ENCODE measurements at places on chromosomes 4 and X.
A peak's percentile ranks its signal among the peaks of the same experiment; 100 is the strongest.

DNA sequence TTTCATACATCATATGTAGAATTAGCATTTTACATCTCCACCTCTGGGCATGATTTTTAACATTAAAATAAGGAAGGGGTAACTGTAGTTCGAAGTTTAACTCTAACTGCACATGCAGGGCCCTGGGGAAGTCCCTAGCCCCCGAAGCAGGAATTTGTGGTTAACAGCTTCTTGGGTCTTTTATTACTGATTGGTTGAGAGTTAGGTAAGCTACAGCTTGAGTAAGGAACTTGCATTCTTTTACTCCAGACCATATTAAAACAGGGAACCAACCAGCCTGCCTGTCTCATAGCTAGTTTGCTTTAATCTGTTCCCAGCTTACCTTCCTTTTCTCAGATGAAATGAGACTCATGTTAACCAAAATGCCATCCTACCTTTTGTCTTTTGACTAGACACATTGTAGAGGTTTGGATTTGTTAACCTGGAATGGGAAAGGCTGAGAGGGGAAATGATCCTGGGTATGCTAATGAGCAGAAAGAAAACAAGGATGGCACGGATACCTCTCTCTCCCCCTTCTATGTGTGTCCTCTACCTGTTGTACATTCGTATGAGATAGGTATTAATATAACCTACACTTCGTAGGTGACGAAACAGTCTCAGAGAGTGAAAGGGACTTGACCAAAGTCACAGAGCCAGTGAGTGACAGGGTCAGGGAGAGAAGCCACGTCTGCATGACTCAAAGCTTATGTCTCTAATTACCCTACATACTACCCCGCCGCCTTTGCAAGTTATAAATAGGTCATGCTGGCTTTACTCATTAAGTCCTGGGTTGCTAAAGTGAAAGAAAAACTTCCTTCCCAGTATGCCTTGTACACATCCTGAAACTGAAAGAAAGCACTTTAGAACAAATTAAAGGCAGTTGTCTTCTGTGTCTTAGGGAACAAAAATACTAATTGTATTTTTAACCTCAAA lies 119.5 kb upstream of the AFF2 start:
- DNase-seq: peak; percentile 16

DNA sequence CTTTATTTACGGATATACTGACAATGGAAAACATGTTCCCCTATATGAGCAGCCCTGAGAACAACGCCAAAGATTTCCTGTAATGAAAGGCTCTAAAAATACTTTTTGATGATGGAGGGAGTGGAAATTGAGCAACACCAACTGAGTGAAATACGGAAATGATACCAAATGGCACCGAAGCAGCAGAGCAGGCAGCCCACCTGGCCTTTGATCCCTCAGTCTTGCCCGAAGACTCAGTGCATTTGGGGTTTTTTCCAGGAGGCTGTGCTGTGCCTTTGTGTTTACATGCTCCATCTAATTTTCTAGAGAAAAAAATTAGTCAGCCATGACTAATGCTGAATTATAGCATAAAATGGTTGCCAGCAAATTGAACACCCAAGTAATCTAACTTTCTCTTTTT lies 169.9 kb upstream of the RBPJ start:
- no peak for DNase-seq

GRCh38 chr4:169272265-169272886 lies 1.6 kb upstream of the SH3RF1 start:
- DNase-seq: no peak

DNA sequence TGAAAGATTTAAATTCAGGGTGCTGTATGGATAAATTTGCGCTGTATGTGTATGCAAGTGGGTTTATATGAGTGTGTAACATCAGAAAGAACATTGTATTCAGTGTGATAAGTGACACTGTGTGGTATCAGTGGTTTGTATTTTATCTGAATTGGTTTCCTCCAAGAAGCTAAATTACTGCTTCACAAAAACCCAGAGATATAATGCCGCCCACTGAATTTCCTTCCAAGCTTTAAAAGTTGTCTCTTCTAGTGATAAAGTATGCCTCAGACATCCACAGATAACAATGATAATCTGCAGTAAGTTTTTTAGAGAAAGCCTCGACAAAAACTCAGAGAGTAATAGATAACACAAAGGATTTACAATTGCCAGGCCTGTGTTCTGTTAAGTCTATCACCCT lies 710.6 kb upstream of the HS3ST1 start:
- no peak for DNase-seq

- DNase-seq: no peak
Observed at GRCh38 chr4:146178126-146178525, 2.6 kb downstream of the LSM6 start.

- DNase-seq: no peak
Observed at GRCh38 chr4:177322881-177323280, 13.2 kb downstream of the NEIL3 start.

GRCh38 chr4:78720994-78721677 lies 55.0 kb upstream of the BMP2K start:
- DNase-seq: no peak

- no peak for DNase-seq
Observed at GRCh38 chrX:131287560-131288179, 1.4 kb downstream of the IGSF1 start.

DNA sequence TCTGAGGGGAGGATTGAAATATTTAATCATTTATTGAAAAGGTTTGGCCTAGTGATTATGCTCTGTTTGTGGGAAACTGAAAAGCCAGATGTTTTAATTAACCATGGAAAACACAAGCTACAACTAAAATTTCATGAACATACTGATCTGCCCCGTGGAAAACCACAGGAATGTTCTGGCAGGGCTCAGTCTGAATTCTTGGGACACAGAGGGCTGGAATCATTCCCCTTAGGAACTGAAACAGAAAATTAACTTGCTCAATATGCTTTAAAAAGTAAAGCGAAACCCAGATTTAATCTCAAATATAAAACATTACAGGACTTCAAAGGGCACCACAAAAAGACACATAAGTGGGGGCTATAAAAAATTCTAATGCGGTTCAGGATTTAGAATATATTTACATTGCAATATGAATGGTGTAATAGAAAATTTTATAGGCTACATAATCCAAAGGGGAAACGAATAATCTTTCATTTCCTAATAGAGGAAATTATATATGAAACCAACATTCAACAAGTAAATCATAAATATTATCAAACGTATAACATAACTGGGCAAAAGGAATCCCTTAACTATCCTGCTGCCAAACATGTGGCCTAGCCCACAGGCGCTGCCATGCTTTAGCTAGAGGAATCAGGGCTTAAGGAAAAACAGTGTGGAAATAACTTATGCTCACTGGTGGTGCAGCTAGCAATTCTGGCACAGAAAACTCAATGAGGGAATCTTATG lies 70.9 kb downstream of the APBB2 start:
- DNase-seq: no peak

DNA sequence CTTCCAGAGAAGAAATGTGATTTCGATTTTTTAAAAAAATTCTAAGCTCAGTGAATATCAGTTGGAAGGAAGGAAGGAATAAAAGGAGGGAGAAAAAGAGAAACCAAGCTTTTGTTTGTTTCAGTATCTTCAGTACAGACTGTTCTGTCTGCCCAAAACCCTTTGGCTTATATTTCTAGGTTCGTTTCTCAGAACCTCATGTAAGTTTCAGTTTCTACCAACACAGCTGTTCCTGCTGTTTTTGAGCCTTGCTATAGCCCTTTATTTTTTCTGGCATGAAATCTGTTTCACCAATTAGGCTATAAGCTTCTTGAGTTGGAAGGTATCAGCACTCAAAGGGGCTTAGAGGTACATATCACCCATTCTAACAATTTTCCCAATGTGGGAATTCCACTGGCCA lies 157.9 kb downstream of the GBA3 start:
- DNase-seq: no peak

DNA sequence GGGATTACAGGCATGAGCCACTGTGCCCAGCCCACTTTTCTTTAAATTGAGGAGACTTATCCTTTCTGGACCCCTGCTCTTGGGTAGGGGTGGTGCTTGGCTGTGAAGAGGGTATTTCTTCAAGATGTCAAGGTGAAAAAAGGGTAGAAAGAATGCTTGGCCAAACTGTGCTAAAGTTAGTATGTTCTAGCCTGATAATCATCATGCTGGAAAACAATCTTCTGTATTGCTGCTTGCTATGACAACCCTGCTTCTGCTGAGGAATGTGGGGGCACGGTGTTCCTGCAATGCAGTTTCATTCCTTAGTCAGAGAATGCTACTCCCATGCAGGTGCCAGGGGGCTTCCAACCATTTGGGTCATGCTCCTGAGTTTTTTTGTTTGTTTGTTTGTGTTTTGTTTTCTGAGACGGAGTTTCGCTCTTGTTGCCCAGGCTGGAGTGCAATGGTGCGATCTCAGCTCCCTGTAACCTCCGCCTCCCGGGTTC lies 4.0 kb upstream of the UBE2A start:
- DNase-seq: no peak

GRCh38 chr4:173466101-173466500 lies 63.9 kb downstream of the HAND2 start:
- DNase-seq: no peak

DNA sequence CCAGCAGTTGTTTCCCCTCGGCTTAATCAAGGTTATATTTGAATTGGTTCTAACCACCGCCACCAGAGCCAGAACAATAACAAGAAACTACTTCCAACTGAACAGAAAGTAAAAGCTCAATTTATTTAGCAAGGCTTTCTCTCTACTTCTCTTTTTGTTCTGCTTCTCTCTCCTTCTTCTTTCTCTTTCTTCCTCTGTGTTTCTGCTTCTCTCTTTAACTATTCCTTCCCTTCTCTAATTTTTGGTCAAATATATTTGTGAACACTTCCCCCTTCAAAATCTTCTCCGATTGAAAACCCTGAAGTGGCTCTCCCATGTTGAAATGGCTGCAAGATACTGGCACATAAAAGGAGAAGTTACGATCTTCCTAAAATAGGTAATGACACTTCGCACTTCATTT lies 1195.9 kb upstream of the PRKX start:
- DNase-seq: no peak

- DNase-seq: no peak
Observed at GRCh38 chr4:1670279-1670678, 13.8 kb downstream of the FAM53A start.

DNA sequence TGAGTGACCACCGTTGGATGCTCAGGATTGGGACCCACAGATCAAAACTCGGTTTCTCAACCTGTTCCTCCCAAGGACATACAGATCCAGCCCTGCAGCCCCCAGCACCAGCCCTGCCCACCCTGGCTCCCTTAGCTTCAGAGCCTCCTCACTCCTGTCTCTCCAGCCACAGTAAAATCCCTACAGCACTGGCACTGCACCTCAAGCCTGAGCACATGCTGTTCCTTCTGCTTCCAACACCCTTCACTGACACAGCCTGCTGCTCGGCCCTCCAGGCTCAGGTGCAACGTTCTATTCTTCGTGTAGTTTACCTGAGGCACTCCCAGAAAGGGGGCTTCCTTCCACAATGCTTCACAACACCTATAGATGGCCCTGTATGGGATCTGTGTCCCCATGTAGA lies 163.6 kb downstream of the EVC2 start:
- DNase-seq: no peak

- no peak for DNase-seq
Observed at GRCh38 chr4:3677748-3678070, 88.5 kb upstream of the ADRA2C start.

GRCh38 chr4:2318476-2318875 lies 56.6 kb upstream of the MXD4 start:
- no peak for DNase-seq

GRCh38 chr4:38455092-38455862 lies 208.7 kb upstream of the KLF3 start:
- DNase-seq: no peak

DNA sequence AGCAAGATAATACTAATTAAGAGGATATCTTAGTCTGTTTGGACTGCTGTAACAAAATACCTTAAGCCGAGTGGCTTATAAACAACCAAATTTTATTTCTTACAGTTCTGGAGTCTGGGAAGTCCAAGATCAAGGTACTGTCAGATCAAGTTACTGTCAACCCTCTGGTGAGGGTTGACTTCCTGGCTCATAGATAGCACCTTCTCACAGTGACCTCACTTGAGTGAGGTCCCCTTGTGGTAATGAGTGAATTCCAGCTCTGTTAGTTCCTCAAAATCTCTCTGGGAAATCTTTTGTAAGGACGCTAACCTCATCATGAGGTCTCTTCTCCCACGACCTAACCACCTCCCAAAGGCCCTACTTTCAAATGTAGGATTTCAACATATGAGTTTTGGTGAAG lies 36.9 kb upstream of the ADGRA3 start:
- DNase-seq: no peak

GRCh38 chrX:71253253-71254091 lies 468 bp downstream of the ZMYM3 start:
- peak; percentile 3 for DNase-seq

DNA sequence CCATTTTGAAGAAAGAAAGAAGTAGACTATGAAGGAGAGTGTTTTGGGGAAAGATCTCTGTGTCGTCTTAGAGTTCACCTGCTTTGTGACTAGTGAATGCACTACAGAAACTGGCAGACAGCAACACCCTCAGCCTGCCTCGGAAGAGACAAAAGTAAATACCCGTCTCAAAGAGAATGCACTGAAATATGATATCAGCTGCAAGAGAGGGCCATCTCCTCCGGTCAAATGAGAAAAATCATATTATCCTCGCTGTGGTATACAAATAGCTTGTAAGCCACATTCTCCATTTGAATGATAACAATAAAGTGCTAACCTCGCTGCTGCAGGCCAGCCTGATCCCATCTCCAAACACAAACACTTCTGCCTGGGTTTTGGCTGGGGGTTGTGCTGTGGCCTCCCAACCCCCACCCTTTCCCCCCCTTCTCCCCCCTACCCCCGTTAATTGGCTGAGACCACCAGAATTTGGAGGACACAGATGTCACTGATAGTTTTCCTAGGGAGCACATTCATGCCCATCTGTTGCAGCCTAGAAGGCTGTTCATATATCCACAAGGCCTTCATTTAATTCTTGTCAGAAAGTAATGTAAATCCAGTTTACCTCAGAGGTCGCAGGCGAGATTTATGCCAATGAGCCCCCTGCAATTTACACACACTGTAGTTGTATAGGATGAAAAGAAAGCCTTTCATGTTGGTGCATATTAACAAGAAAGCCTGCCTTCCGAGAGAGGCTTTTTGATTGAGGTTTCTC lies 46.3 kb downstream of the ALPK1 start:
- DNase-seq: no peak

- no peak for DNase-seq
Observed at GRCh38 chrX:33142331-33142730, 69.0 kb downstream of the DMD start.

- DNase-seq: no peak
Observed at GRCh38 chrX:105116486-105116885, 104.0 kb downstream of the TEX13A start.

DNA sequence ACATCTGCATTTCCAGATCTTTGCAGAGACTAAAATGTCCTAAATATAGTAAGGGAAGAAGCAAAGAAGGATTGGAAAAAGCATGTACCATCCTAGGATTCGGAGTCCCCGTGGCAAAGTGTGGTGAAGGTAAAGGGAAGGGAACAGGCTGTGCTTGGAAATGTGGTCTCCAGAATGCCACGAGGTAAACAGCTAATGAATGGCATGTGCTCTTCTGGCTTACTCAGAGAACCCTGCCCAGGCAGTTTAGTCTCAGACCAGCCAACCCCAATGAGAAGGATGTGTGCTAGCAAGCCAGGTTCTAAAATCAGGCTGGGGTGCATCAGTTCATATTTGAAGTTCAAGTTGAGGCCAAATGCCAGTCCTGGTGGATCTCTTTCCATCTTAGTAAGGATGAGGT lies 113.1 kb downstream of the RS1 start:
- no peak for DNase-seq

Data from memory B cell (primary cell).